Retina (tissue), 1 donor: ENCODE measurements at places on chromosomes 16 and 17.
A peak's percentile ranks its signal among the peaks of the same experiment; 100 is the strongest.

GRCh38 chr16:11064851-11065250, 120.5 kb downstream of the CLEC16A start:
- no peak for DNase-seq

DNA sequence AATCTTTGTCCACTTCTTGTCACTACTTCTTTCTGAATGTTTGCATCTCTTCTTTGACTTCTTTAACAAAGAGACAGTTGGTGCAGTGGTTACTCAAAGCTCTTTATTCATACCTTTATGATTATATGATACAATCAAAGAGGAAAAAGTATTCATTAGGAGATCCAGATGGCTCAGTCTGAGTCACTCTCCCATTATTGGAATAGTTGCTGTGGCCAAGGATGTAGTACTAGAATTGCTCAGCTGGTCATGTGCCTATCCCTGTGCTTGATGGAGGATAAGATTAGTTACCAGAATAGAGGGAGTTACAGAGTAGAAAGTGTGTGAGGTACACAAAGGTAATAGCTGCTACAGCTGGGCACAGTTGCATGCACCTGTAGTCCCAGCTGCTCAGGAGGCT, 18.3 kb downstream of the BCAS3 start:
- no peak for DNase-seq

DNA sequence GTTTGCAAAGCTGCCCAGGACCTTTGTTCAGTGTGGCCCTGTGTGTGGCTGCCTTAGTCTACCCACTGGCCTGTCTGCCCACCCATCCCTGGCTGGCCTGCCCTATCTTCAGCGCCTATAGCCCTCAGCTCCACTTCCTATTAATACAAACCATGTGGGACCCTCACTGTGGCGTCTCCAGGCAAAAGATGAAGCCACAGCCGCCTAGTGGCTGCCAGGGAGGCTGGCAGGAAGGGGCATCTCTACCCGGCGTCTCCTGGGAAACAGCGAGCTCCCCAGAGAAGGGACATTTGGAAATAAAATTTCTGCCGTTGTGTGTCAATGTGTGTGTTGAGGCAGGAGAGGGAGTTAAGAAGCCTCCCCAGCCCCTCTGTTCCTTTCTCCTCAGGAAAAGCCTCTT, 31.5 kb downstream of the NEUROD2 start:
- peak; percentile 60 for DNase-seq

GRCh38 chr17:76709077-76709950, 1.5 kb downstream of the MXRA7 start:
- peak; percentile 86 for DNase-seq

DNA sequence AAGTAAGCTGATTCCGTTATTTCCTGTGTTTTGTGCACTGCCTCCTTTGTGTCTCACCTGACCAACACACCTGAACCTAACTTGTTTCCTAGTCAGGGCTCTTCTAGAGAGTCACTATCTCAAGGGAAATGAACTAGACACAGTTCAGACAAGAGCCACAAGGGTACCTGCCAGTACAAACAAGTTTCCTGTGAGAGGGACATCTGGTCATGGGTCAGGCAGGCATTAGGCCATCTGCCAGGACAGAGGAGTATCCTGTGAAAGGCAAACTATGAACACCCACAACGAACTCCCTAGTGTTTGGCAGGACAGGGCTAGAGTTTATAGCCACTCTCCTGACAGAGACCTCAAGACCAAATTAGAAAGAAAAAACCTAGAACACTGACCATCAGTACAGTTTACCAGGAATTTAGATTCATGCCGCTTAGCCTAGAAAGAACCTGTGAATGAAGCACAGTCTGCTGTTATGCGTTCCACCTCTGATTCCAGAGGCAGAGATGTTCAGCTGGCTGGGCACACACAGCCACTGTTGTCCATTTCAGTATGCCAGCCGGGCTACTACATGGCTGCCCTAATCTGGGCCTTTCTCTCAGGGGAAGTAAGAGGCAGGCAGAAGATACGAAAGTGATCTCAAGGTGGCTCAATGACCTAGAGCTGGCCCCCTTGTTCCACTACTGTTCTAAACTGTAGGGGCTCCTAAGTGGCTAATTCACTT, 20.7 kb upstream of the GLG1 start:
- no peak for DNase-seq

- DNase-seq: no peak
Observed at GRCh38 chr17:59695945-59696681, 11.1 kb downstream of the PTRH2 start.

- no peak for DNase-seq
Observed at GRCh38 chr17:57785022-57785421, 39.9 kb upstream of the CCDC182 start.

DNA sequence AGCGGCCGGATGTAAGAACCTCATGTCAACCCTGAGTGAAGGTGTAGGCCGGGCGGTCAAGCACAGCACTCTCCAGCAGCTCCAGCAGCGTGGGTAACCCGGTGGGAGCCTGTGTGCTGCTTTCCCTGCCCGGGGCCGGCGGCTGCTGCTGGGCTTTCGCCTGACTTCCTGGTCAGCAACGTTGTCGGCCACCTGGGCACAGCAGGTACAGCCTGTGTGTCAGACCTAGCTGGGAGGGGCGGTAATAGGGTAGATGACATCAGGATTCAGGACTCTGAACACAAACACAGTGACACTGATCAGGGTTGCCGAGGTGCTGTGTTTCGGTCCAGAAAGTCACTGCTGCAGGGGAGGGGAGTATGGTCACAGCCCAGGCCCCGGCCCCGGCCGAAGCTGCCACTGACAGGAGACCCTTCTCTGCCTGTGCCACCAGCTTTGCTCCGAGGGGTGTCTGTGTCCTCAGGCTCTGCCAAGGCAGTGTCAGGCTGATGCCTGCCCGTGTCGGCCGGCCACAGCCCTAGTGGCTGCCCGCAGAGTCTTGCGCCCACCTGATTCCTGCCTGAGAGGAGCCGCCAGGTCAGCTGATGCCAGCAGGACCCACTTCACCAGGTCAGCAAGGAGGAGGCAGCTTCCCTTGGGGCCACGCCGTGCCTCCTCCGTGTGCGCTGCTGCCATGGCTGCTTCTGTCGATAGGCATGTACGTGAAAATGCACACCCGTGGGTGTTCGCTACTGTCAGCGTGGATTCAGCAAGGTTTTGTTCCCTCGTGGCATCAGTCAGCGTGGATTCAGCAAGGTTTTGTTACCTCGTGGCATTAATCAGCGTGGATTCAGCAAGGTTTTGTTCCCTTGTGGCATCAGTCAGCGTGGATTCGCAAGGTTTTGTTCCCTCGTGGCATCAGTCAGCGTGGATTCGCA, 9.2 kb downstream of the RAB40C start:
- DNase-seq: no peak

GRCh38 chr16:54164789-54165173, 121.8 kb downstream of the IRX3 start:
- no peak for DNase-seq

DNA sequence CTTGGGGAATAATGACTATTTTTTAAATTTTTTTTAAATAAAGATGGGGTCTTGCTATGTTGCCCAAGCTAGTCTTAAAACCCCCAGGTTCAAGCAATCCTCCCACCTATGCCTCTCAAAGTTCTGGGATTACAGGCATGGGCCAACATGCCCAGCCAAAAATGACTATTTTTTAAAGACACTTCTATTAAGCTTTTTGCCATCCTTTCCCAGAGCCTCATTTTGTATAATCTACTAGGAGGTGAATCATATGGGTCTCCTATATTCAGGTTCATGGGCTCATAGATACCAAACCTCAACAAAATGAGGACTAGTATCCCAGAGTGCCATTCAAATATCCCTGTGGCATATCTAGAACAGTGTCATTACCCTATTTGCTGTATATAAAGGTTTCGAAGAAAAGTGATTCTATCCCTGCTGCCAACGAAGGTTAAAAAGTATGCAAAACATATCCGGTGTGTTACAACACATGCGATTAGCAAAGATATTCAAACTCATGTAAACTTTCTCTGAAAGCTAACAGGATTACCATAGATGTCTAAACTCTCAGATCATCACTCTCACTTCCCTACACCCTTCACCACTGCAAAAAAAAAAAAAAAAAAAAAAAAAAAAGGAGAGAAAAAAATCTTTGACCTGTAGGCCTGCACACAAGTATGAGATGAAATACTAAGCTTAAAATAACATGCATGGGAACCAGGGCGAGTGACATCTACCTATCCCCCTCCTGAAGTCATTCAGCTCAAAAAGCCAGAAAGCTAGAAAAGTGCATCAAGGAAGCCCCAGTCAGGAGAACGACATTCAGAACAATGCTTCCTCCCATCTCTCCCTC, 23.5 kb downstream of the XPO6 start:
- no peak for DNase-seq

DNA sequence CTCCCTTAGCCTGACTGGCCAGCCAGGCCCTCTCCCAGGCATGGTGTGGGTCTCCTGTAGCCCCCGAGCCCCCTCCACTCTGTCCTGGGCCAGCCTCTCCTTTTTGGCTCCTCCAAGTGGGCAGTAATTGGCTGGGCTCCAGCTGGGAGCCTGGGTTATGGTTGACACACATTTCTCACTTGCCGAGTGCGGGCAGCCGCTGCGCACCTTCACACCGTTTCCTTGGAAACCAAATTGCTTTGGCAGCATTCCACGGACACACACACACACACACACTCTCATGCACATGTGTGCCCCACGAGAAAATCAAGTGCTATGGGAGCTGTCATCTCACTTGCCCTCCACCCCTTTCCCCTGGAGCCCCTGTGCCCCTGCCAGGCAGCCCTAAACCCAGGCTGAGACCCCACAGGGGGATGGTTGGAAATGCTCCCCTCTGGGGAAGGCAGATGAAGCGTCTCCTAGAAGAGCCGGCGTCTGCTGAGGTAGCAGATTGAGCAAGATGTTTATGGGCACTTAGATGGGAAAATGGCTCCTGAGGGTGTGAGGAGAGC, 402.7 kb upstream of the TNRC6C start:
- DNase-seq: peak; percentile 80

- DNase-seq: no peak
Observed at GRCh38 chr17:63639125-63639524, 16.9 kb downstream of the MAP3K3 start.

DNA sequence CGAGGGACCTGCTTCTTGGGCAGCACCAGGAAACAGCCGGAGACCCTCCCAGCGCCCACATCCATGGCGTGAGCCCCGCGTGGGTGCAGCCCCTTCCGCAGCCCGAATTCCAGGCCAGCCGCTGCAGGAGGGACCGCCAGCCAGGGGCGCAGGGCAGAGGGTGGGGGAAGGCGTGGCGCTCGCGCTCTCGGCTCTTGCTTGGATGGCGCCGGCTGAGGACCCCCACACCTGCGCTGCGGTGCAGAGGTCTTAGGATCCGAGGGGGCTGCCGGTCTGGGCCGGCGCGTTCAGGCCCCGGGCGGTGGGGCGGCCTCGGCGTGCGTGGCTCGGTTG, 28.8 kb downstream of the ACTG1 start:
- DNase-seq: no peak

DNA sequence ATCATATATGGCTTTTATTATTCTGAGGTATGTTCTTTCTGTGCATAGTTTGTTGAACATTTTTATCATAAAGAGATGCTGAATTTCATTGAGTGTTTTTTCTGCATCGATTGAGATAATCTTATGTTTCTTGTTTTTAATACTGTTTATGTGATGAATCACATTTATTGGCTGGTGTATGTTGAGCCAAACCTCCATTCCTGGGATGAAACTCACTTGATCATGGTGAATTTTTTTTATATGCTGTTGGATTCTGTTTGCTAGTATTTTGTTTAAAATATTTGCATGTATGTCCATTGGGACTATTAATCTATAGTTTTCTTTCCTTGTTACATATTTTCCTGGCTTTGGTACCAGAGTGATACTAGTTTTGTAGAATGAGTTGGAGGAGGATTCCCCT, 500.2 kb downstream of the CDH11 start:
- DNase-seq: no peak

DNA sequence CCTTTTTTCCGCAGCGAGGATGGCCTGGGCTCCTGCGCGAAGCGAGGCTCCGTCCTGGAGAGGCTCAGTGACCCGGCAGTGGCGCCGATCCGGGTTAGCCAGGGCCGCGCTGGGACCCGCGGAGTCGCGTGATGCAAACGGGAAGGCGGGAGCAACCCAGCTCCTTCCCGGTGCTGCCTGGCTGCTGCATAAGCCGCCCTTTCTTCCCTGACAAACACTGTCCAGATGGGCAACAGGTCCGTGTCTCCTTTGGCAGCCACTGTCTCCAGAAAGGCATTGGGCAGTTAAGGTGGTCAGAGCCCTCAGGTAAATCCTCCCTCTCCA, 21.8 kb upstream of the ZNHIT3 start:
- DNase-seq: peak; percentile 42

GRCh38 chr17:40582328-40582901, 17.1 kb upstream of the CCR7 start:
- no peak for DNase-seq

GRCh38 chr16:66164581-66165247, 201.8 kb upstream of the CDH5 start:
- no peak for DNase-seq
